NCI-H2171 (cell line): ENCODE measurements at places on chromosomes 2 and 18.

DNA sequence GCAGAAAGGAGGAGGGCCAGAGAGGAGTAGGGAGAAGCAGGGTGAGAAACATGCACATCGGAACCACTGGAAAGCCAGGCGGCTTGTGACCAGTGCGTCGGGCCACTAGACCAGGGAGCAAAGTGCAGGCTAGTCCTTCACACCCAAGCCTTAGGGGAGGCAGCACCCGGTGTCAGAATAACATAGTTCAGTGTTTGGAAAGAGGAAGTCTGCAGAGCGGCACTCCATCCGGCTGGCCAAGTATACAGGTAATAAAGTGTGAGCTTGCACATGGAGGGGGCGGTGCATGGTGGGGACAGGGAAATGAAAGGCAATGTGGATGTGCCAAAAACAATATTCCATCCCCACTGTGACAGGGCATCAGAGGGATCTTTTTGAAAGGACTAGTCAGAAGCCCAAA, 69.7 kb downstream of the ZNF521 start:
- DNase-seq = no peak

DNA sequence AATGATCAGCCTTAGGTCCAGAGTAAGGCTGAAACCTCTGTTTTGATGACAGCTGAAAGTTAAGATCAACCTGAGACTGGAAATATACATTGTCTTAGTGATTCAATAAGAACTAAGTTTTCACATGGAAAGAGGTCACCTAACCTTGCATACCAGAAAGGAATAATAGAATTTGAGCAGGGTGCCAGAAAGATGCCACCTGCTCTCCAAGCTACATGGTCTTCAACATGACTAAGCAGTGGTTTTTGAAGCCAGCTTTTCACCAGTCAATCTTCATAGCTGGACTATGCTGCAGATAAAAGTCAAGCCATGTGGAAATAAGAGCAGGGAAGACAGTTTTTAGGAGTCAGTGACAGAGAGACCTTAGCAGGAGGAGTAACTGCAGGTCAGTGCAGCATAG, 589.4 kb upstream of the SYT4 start:
- DNase-seq = no peak

DNA sequence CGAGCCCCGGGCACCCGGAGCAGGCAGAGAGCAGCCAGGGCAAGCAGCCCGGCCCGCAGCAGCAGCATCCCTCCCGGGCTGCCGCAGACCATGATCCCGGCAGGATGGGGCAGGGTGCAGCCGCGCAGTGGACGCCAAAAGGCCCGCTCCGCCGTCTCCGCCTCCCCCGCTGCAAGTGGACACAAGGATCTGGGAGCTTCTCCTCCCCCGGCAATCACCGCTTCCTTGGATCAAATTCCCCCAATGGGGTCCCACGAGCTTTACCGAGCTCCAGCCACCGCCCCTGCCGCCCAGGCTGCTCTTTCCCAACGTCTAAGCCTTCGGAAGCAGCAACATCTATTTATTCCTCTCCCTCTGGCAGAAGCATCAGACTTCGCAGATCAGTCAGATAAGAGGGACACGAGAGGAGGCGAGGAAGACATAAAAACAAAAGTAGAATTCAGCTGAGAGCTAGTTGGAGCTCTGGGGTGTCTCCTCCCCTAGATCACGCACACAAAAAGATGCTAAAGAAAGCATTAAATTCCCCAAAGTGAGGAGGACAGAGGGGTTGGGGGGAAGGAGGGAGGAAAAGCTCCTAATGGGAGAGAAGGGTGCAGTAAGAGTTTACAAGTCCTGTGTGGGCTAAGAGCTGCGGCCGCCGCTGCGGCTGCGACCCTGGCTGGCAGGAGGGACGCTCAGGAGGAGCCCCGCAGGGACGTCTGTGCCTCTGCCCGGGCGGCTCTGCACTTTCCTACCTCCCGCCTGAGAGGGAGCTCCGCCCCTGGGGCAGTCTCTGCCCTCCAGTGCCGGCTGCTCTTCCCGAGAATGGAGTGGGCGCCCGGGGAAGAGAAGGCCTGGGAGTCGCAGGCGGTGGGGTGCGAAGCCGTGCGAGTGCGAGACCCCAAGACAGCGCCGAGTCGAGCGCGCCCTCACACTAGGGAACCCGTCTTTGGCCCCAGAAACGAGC, at the start of gene FRZB:
Gene FRZB, minus strand, starts transcription at position 177 of the 946 bp plus-strand sequence. Its CDS starts 85 bp downstream, at position 92.
- DNase-seq = peak; percentile 70

DNA sequence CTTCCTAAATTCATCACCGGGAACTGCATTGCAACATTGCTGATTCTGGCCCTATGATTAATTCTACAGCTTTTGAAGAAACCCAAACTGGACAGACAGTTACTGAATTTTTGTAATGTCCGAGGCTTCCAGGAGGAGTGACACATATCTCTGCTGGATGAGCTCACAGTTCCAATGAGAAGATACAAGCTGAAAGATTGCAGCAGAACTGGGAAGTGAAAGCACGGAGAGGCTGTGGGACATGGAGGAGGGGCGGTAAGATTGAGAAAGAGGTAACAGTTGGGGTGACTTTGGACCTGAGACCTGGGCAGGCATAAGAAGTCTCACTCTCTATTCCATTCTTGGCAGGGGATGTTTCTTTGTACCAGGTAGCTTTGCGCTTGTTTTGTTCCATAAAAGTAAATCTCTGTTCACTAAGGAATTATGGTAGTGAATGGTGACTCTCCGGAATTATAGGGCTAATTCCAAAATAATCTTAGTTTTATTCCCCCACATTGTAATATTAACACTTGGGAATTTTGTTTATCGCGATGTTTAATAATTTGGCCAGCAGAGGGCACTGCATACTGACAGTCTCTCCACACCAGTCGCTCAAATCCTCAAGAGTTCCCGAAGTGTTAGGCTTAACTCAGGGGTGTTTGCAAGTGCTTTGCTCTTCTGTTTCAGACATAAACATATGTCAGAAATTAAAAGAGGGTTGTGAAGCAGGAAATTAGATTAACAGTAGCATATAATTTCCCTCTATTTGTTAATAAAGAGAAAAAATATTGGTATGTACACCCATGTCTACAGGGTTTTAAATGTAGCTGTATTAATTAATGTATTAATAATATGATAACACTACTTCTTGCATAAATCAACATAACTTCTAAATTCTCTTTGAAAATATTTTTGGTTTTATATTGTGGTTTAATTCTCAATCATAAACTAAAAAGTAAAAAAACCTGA, 201.4 kb downstream of the SOCS6 start:
- no peak for DNase-seq

- no peak for DNase-seq
These were observed 161.2 kb upstream of the SIX2 start for GRCh38 chr2:45170191-45171135.

DNA sequence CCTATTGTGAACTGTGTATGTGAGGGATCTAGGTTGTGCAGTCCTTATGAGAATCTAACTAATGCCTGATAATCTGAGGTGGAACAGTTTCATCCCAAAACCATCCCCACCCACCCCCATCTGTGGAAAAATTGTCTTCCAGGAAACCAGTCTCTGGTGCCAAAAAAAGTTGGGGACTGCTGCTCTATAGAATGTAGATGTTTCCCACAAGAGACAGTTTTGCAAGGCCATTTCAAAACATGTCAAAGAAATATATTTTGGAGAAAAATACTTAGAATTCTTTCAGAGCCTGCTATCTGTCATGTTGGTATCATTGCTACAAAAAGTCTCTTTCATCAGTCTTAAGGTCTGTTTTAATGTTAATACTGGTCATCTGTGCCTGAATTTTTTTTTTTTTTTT, 4.1 kb upstream of the SLC39A10 start:
- no peak for DNase-seq

- no peak for DNase-seq
These were observed 113.4 kb upstream of the AQP4 start for GRCh38 chr18:26978812-26979341.

- DNase-seq = no peak
These were observed 212.7 kb downstream of the PLCL1 start for GRCh38 chr2:198017068-198017467.

DNA sequence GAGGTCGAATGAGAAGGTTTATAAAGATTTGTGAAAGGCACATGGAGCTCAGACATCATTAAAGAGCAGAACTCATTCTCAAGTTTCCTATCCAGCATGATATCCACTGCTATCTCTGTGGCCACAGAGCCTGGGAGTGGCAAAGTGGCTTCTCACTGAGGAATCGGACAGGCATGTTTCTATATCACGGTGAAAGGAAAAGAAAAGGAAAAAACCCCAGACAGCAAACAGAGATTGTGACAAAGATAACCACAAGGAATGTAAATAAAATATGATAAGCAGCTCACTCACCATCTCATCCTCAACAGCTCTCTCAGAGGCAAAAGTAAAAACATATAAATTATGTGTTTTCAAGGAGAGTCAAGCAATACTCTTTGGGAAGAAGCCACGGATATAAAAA, 2.5 kb downstream of the PID1 start:
- no peak for DNase-seq

DNA sequence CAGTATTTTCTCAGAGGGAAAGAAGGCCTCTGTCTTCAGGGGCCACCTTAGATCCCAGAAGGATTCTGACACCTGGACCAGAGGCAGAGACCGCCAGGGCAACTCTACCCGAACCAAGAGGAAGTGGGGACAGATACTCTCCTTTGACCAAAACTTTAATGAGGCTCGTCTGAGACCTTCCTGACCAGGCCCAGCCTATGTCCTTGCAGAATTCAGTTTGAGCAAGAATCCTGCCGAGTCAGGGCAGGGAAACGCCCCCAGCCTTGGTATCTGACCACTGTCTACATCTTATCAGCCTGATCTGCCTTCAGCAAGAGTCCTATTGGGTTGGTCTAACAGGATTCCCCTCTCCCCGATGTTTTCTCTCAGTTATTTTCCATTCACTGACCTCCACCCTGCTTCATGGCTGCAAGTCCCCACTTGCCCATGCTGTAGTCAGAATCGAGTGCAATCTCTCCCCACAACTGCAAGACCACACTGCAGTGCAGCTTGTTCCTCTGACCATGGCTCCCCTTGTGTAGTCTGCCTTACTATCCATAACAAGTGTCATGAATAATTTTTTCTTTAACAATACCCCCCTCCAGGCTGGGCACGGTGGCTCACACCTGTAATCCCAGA, 95.0 kb downstream of the MSH2 start:
- no peak for DNase-seq
